Effector memory CD8-positive, alpha-beta T cell (primary cell): ENCODE measurements at places on chromosomes 3 and 15.

GRCh38 chr3:147423798-147424580 is 14.8 kb downstream of the ZIC1 start:
- no peak for DNase-seq

GRCh38 chr3:184345317-184346144 is 8.1 kb downstream of the FAM131A start:
- DNase-seq = no peak

GRCh38 chr3:76624164-76624563 is 415.7 kb upstream of the ROBO2 start:
- no peak for DNase-seq

DNA sequence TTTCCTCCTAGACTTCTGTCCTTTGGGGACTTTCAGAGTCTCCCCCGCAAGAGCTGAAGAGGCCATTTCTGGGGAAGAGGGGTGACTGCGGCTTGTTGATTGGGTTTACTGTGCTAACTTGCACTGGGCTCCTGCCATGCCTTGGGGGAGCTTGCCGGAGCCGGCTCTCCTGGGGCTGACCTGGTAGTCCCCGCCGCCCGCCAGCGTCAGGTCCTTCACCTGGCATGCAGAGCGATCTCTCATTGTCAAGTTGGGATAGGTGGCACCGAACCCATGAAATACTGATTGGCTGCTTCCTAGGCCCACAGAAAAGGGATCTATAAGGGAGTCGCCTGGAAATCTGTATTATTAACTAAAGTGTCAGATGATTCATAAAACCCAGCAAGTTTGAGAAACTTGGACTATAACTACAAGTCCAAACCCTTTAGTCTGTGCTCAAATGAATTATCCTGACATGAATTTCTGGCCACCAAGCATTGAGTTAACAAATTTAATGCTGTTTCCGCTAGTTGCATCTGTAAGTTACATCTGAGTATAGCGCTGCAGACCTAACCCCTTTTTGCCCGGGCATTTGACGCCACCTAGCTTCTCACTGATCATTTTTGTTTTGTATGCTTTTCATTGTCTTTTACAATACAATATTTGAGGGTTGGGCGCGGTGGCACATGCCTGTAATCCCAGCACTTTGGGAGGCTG is 607 bp upstream of the IMP3 start:
- DNase-seq = peak; percentile 37

- no peak for DNase-seq
Observed at GRCh38 chr3:126715432-126715831, 11.4 kb downstream of the CHCHD6 start.

GRCh38 chr15:99925661-99926461 is 192.6 kb upstream of the LYSMD4 start:
- peak; percentile 51 for DNase-seq

- no peak for DNase-seq
Observed at GRCh38 chr3:170044795-170045244, 7.0 kb downstream of the GPR160 start.

- DNase-seq = no peak
Observed at GRCh38 chr3:135736740-135737139, 228.8 kb upstream of the PPP2R3A start.

- DNase-seq = no peak
Observed at GRCh38 chr15:94002041-94002440, 229.3 kb upstream of the MCTP2 start.

DNA sequence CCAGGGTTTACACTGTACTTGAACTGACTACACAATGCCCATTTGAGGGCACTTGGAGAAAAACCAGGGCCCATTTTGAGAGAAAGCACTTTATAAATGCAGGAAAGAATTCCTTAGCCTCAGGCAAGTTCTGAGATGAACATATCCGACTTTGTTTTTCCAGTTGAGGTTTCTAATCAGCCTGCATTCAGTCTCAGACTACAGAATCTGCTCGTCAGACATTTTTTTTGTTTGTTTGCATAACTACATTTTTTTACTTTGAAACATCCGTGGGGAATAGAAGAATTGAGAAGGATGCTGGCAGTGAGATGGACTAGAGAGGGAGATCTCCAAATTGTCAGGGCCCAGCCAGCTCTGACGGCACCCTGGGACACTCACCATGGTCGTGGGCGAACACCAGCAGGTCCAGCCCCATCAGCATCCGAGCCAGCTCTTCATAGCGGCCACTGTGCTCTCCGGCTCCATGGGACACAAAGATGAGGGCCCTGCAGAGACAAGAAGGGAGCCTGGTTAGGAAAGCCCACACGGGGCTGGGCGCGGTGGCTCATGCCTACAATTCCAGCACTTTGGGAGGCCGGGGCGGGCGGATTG is 40.8 kb downstream of the MGLL start:
- no peak for DNase-seq

DNA sequence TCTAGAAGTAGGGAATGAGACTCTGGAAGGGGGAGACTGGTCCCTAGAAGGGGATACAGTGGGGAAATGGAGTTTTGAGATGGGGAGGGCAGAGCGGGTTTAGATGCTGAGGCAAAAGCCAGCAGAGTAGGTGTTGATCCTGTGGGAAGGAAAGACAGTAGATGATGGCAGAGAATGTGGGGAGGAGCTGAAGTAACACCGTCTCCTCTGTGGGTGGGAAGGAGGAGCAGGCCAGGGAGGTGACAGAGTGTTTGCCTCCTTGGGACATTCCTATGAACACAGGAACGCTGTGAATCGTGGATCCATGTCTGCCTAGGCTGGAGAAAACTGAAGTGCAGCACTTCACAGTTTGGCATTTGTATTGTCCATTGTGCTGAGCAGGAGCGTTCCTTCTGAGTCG is 20.4 kb downstream of the GRK7 start:
- DNase-seq = no peak

- no peak for DNase-seq
Observed at GRCh38 chr3:481680-482079, 285.1 kb downstream of the CHL1 start.

DNA sequence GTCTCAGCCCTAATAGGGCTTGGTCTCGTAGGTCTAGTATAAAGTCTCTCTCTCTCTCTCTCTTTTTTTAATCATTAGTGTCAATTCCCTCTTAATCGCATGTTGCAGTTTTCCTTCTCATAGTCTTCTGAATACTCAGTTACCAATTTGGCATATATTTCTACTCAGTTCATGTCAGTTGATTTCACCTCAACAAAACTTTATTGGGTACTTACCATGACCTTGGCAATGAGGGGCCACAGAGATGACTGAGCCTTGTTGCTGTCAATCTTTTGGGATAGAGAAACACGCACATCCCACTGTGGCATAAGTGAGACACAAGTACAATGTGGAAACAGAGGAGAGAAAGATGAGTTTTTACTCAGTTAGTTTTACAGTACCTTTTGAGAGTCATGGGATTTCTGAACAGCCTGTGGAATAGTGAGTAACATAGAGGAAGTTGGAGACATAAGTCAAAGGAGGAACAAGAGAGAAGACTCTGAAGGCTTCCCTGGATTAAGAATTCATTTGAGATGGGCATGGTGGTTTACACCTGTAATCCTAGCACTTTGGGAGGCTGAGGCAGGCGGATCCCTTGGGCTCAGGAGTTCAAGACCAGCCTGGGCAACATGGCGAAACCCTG is 150.2 kb upstream of the CBLB start:
- DNase-seq = no peak

- DNase-seq = peak; percentile 27
Observed at GRCh38 chr3:136862617-136863322, 762 bp downstream of the NCK1 start.

- no peak for DNase-seq
Observed at GRCh38 chr3:191775451-191776233, 314.7 kb downstream of the PYDC2 start.

DNA sequence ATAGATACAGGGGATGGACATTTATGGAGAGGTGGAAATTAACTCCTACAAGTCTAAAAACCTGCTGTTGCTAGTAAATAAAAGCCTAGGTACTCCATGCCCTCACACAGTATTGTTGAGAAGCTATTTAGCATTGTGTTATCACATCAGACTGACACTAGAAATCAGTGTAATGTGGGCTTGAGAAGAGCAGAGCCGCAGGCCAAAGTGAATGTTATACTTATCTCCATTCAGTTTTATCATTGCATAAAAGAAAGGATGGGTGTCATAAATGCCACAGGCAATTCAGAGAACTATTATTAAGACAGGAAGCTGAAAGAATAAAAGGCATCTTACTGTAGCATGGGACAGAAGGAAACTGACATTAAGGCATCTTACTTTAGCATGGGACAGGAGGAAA is 13.7 kb upstream of the ISLR start:
- no peak for DNase-seq

- no peak for DNase-seq
Observed at GRCh38 chr15:58010983-58011382, 54.5 kb downstream of the ALDH1A2 start.

DNA sequence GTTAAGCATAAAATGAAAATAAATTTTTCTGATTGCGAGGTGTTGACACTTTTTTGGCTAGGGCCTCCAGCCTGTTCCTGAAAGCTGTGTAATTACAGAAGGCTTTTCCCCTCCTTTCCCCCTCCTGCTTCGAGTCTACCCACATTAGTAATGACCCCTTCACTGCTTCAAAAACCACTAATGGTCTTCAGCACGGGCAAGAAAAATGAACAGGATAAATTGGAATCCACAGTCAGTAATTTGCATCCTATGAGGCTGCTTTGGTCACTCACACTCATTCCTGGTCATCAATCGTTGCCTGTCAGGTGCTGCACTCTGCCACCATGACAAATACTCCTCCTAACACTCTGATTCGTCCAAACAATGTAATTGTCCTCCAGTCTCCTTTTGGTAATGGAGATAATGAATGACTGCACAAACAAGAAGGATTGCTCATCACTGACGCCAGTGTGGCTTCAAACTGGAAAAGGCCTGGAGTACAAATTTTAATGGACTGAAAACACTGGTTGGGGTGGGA is 148.6 kb downstream of the MEIS2 start:
- no peak for DNase-seq

DNA sequence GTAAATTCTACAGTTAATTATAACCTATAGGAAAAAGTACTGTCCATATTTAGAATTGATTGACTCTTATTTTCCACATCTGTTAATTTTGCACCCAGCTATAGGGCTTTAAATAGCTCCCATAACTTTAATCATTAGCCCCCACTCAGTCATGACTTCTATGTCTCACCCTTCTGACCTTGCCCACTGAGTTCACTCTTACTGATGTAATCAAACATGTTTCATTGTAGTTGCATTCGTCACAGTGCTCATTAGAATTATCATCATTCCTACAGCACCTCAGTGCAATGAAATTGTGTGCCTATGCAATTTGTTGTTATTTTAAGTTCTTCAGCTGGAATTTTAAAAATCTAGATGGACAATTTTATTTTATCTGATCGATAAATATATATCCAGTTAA is 151.4 kb downstream of the TIGIT start:
- DNase-seq = no peak

DNA sequence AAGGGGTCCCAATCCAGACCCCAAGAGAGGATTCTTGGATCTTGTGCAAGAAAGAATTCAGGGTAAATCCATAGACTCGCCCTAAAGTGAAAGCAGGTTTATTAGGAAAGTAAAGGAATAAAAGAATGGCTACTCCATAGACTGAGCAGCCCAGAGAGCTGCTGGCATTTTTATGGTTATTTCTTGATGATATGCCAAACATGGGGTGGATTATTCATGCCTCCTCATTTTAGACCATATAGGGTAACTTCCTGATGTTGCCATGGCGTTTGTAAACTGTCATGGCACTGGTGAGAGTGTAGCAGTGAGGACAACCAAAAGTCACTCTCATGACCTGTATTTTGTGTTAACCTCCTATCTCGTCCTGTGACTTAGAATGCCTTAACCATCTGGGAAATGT is 142.2 kb downstream of the DOCK3 start:
- no peak for DNase-seq

DNA sequence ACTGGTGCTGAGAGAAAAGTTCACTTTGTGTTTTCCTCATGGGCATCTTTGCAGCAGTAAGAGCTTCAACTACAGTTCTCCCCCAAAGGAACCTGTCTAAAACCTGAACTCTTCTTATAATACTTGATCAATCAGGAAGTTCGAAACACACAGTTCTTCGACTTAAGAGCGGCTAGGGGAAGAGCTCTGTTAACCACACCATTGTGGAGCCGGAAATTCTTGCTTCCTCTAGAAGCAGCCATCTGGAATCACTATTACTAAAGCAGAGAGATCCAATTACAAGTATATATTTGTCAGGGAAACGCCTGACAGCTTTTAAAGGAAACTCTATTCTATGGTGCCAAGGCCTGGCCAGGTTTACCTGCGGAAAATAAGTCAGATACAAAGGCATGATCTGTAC is 337.3 kb upstream of the CBLB start:
- peak; percentile 6 for DNase-seq
